ENCODE measurements at places on chromosomes 5 and 9. TPM values are rescaled to one million over a fixed set of nuclear protein-coding genes. Genes with fewer than 3 reads are reported as not detected.

Gene LPAR1
- 67.6 TPM for total RNA-seq

GRCh38 chr9:9752722-9753121 lies 860.1 kb downstream of the PTPRD start:
- no peak for DNase-seq

DNA sequence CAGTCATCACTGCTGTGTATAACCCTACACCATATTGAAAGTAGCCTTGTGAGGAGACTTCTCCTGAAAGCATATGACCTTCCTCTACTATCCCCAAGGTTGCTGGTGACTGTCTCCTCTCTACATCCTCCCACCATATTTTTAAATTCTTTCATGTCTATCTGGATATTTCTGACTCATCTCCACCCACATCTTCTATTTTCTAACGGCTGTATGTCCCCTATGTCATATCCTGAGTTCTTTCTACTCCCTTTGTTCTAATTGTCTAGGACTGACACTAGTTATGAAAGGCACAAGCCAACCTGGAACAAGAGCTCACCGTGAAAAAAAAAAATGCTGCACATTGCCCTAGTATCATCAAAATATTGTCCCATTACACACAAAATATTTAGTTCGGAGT lies 218.3 kb upstream of the ZNF462 start:
- DNase-seq = no peak

Gene KIF4B
- total RNA-seq = not detected

DNA sequence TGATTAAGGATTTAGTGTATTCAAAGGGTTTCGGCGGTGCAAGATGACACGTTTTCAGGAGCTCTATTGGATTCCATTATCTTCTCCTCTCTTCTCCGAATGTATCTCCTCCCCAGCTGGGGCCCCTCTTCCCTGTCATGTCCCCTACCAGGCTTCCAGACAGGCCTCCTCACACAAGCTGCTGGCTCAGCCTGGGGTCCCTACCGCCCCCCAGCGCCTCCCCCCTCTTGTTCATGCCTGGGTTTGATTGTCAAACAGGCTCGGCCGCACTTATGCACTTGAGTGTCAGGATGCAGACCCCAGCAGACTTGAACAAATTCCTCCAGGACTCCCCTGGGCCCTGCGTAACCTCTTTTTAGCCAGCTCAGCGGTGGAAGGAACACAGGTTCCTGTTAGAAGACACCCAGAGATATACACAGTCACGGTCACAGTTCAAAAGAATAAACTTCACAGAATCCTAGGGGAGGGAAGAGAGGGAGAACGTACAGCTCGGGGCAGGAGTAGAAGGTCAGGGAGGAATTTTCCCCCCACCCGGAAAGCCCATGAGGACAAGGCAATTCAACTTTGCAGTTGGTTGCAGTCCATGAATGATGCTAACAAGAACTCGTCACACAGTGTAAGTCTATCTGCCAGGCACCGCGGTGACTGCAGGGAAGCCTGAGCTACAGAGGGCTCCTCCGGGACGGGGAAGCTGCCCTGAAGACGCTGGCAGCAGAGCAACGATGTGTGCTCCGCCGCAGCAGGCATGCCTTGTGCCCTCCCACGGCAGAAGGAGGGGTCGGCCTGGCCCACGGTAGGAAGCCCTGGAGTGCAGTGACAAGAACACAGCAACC lies 560.0 kb downstream of the BNC2 start:
- DNase-seq = no peak

GRCh38 chr5:83568186-83568585 lies 96.6 kb downstream of the VCAN start:
- DNase-seq = no peak

DNA sequence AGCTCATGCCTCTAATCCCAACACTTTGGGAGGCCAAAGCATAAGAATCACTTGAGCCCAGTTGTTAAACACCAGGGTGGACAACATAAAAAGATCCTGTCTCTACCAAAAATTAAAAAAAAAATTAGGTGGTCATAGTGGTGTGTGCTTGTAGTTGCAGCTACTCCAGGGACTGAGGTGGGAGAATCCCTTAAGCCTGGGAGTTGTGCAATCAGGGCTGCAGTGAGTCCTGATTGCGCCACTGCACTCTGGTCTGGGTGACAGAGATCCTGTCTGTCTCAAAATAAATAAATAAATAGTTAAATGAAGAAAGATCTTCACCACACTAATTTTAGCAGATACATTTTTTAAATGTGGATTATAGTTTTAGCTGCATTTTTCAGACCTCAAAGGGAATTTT lies 433.2 kb downstream of the MAT2B start:
- DNase-seq = no peak

Gene ATG10
- total RNA-seq = 12.5 TPM

Gene NDUFS4
- 79.0 TPM for total RNA-seq

Measured in ureter (tissue), 1 donor.